ENCODE measurements at places on chromosomes 6 and 20.

DNA sequence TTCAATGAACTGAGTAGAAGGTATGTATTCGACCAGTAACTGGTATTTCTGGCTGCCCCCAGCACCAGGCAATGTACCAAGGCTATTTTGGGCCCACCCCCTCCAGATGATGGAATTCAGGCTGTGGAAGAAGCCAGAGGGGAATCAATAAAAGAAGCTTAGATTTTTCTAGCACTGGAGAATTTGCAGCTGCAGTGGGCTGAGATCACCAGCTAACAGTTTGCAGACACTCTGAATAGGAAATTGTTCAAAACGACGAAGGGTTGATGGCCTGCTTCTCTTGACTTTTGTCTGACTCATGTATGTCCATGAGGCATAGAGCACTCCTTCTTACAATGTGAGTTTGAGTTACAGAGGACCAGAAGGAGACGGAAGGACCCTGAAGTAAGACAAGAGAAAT is 32.4 kb upstream of the FBXO9 start:
- DNase-seq: no peak

DNA sequence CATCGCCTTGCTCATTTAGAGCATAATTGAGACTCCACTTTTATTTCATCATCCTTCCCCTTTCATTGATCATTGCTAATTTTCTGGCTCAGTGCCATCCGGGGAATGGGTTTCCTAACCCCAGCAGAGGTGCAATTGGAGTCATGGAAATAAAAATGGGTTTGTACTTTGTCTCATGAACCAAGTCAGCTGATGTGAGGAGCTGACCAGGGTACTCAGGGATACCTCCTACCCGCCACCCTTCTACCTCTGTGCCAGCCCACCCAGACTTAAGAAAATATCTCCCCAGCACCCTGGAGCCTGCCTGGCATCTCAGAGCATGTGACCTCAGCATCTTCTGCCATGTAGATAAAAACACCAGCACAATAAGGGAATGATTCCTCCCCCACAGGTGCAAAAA is 59.1 kb upstream of the MAFB start:
- DNase-seq: no peak

- no peak for DNase-seq
Measured at GRCh38 chr6:130070326-130070725, 51.9 kb downstream of the L3MBTL3 start.

DNA sequence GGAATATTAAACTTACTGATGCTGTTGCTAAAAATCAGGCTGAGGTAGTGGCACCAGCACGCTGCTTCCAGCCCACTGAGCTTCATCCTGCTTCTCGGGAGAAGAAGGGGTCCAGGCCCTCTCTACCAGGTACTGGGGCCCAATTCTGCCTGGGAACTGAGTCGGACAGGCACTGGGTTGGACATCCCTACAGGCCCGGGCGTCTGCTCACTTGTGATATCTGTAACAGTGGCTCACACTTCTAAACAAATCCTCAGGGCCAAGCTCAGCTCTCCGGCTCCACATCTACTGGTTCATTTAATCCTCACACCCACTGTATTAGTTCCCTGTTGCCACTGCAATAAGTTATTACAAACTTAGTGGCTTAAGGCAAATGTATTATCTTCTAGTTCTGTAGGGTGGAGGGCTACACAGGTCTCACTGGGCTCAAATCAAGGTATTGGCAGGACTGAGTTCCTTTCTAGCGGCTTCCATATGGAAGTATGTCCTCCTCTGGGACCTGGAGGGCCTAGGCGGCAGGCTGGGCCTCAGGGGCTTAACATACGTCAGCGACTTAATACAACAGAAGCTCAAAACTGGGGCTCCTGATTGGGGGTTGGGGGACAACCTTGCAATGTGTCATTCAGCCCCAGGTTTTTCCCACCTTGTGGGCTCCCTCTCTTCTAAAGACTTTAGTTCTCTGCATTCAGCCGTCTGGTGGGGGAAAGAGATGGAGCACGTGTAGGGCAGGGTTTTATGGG is 1.6 kb upstream of the KCNK15 start:
- DNase-seq: no peak

- peak; percentile 38 for DNase-seq
Measured at GRCh38 chr20:5090191-5090590, 29.6 kb downstream of the PCNA start.

DNA sequence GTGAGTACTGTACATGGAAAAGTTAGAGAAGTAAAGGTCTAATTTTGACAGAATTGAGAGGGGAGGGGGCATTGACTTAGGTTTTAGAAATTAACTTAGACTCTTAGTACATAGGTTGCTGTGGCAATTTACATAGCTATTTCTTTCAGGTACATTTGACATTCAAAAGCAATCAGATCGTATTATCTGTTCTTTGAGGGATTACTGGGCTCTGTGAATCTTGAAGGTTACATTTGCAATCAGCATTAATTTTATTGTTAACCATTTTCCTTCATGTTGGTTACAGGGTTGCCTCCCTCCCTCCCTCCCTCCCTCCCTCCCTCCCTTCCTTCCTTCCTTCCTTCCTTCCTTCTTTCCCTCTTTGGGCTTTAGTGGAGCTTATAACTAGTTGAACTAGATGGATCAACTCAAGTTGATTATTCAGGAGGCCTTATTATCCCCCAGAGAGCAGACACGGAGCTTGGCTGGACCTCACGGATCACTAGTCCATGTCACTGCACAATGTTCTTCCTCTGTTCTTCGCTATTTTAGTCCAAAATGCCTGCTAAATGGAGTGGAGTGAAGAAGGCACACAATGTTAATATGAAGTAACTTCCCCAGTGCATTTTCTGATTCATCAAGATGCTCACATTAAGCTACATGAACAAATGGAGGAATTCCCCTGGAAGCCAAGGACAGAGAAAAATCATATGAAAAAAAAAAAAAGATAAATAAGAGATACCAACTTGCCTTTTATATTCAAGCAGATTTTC is 87.8 kb downstream of the PLCB4 start:
- DNase-seq: no peak

GRCh38 chr20:19995220-19995863 is 21.8 kb upstream of the NAA20 start:
- DNase-seq: peak; percentile 59

DNA sequence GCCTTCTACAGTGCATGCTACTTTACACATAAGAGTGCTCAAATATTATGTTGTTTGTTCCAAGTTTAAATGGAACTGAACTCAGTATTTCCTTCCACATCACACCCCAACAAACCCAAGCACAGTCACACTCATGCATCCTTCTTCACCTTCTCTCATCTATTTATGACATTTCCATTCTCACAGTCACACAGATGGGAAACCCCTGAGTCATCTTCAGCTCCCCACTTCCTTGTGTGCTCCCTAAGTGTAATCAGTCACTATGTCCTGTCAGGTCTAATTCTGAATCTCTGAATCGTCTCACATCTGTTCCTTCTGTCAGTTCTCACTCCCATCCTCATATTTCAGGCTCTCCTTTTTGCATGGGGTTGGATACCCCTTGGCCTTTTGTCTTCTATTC is 96.0 kb downstream of the RIMS1 start:
- DNase-seq: no peak

GRCh38 chr20:39660965-39661364 is 698.8 kb downstream of the DHX35 start:
- no peak for DNase-seq

DNA sequence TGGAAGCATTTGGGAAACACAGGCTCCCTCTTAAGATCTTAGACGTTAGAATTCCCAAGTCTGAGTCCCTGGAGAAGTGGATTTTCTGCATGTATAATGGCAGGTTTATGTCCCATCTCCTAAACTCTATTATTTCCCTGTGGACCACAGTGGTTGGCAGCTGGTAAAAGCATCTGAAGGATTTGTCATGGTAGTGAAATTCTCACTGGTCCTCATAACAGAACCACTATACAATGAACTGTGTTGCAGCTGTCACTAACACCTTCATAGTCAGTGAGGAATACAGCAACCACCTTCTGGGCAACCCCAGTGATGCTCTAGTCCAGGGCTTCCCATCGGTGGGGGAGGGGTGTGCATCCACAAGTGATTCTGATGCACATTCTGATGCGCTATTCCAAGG is 396.9 kb downstream of the ZFAND3 start:
- no peak for DNase-seq

GRCh38 chr20:32678948-32679347 is 5.2 kb upstream of the C20orf203 start:
- DNase-seq: no peak

GRCh38 chr6:167533851-167534250 is 209.0 kb downstream of the TTLL2 start:
- no peak for DNase-seq

GRCh38 chr20:62887152-62887859 is 25.7 kb upstream of the TCFL5 start:
- DNase-seq: peak; percentile 54

GRCh38 chr6:70072540-70073179 is 206.3 kb downstream of the COL19A1 start:
- no peak for DNase-seq

DNA sequence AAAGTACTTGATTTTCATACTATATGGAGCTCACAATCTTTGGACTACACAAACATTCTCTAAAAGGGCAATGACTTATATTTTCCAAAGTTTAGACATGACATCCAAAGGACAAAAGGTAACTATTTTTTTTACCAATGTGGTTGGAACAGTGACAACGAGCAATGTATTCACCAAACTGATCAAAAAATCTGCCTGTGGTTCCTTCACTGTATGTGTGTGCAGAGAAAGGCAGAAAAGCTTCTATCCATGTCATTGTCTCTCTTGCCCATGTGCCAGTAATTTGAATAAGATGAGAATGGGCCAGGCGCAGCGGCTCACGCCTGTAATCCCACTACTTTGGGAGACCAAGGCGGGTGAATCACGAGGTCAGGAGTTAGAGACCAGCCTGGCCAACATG is 25.5 kb downstream of the MCUR1 start:
- DNase-seq: no peak

GRCh38 chr6:28974505-28974904 is 30.6 kb downstream of the ZNF311 start:
- no peak for DNase-seq

GRCh38 chr20:8903655-8904605 is 165.0 kb upstream of the PLCB4 start:
- DNase-seq: no peak

- DNase-seq: no peak
Measured at GRCh38 chr6:57262901-57263694, 41.0 kb upstream of the RAB23 start.

GRCh38 chr20:57091748-57092111 is 174.7 kb downstream of the BMP7 start:
- DNase-seq: no peak

DNA sequence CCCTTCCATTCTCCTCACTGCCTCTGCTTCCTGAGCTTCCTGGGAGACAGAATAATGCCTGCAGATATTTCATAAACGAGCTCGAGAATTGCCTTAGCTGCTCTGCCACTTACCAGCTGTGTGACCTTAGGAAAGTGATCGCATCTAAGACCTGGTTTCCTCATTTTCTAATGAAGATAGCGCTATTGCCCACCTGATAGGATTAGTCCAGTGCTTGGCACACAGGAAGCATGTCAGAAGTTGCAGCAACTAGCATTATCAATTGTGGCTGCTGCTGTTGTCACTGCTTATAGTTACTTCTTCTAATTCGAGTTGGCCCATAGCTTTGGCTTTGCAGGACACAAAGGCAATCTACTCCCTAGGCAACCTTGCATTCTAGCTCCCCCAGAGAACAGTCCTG is 305.5 kb upstream of the SGK1 start:
- no peak for DNase-seq

DNA sequence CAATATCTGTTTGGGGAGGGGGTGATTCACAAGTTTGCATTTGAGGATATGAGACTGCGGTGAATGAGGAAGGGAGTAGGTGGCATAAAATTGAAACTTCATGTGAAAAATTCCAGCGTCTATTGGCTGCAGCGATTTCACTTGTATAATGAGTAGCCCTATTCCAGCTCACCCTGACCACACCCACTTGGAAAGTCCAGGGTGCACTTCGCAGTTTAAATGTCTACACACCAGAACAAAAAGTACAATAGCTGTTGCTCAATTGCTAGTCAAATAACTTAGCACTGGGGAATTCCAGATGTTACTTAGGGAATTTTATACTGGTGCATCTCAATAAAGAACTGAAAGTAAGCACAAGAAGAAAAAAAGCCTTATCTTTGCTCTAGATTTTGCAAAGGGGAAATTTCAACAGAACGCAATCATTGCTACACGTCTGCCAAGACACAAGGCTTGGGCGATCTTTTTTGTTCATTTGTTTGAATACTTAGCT is 6.3 kb downstream of the TNFAIP3 start:
- DNase-seq: peak; percentile 90

- no peak for DNase-seq
Measured at GRCh38 chr6:127102299-127102698, 16.2 kb upstream of the RSPO3 start.

DNA sequence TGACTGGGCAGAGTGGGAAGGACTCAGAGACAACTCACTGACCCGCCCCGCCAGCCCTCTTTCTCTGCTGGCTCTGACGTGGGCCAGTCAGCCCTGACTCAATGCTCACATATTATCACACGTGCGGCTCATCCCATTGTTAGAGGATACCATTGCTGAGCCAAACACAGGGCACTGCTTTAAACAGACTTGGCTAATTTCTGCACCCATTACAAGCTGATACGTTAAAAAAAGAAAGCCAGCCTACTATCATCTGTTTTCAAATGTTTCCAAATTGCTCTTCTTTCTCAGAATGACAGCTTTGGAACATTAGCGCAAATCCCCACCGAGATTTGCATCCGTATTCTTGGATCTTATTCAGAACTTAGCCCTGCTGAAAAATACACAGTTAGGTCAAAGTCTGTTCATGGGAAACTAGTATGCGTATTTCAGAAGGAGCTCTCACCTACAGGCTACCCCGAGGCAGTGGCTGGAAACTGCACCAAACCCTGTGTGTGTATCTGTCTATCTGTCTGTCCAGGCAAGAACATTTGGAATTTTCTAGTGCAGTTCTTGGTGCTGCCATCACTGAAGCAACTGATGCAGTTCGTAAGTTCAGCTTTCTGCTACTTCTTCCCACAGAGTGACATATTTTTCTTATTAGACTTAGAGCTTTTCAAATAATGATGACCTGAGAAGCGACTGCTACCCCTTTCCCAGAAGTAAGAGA is 32.8 kb downstream of the RAMACL start:
- no peak for DNase-seq

DNA sequence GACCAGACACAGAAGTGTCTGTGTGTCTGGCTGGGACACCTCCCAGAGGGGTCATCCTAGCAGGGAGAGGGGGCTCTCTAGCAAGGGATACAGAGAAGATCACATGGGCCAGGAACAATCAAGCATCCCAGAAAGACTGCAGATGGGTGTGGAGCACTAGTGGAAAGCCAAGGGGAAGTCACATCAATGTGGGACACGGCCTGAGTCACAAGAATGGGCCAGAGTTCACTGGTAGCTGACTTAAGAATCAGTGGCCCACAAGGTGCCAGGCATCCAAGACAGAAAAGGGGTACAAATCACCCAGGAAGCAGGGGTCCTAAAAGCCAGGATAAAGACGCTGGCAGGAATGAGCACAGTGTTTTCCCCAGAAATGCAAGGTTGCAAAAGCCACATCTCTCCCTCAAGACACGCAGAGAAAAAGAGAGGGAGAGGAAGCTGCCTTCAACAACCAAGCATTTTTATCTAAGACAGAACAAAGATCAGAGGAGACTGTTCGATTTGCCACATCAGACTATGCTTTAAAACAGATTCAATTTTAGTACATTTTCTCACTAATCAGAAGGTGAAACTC is 113.6 kb upstream of the DST start:
- no peak for DNase-seq
